ENCODE measurements at places on chromosomes 16 and 17.

- DNase-seq, result no peak
Observed at GRCh38 chr17:33935822-33936221, 319.3 kb upstream of the CCL2 start.

DNA sequence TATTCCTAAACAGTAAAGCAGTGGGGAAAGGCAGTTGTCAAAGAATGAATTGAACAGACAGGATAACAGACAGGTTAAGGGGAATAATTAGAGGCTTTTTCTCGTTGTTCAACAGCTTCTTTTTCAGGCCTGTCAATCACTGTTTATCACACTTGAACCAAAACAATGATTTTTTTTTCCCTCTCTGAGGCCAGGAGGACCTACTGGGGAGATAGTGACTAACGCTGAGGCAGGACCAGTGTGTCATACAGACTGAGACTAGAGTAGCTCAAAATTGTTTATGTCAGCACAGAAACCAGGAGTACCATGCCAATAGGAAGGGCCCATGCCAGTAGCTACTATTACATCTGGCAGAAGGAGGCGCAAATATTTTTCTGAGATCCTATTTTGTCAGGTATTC lies 41.3 kb upstream of the NLK start:
- no peak for DNase-seq

GRCh38 chr17:48456589-48456988 lies 26.6 kb upstream of the SKAP1 start:
- DNase-seq, result peak; percentile 57

GRCh38 chr17:44343510-44344209 lies 1.4 kb upstream of the GRN start:
- DNase-seq, result no peak

- DNase-seq, result no peak
Observed at GRCh38 chr16:50208460-50208931, 55.4 kb downstream of the TENT4B start.

DNA sequence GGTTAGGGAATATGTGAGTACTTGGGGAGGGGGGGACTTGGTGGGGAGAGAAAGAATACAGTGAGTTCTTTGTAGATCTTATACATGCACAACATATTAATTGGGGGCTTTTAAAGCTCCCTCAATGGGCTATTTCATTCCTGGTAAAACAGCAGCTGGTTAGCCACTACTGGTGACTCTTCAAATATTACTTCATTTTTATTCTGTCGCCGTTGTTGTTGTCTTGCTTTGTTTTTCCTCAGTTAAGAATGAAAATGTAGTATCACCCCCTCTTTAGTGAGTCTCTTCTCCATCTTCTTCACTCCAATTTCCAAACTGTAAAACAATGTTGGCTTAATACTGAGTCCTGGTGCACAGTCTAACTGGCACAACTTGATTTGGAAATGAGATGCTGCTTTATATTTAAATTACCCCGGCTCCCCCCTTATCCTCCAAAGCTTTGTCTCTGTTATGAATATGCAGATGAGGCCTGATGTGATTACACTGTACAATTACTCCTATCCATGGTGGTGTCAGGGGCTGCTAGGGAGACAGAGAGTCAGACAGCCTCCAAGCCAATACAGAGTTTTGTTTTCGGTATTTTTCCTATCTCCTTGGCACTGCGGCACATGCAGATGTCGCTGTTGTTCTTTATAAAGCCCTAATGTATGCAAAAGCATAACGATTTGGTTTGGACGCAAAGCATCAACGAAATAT lies 256.9 kb upstream of the PMFBP1 start:
- no peak for DNase-seq

DNA sequence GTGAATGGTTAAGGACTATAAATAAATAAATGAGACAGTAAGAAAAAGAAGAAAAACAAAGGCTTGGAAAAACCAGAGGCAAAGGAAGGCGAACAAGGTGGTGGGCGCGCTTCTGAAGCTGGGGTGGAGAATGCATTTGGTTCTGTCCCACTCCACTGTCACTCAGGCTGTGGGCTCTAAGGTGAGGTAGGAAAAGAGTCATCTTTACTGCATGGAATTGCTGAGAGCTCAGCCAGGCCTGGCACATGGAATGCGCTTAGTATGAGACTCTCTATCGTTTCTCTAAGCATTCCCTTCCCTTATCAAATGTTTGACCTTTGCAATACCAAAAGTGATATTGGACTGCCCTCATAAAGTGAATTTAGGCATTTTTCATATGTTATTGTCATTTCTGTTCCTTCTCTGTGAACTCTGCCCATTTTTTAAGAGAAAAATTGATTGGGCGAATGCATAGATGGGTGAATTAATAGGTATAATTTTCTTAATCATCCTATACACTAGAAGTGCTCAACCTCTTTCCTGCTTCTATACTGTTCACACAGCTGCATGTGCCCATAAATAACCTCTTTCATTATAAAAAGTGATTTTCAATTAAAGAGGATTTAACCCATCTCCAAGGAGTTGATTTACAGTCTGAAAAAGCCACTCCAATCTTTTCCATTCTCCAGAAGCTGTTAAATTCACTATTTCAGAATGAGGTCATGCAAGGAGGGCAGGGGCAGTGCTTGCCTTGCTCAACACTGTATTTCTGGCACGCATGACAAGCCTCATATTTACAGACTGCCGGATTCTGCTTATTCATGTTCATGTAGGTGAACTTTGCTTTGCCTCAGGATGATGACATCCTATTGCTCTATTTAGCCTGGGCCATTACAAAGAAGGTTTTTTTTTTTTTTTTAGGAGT lies 87.7 kb downstream of the MYH10 start:
- no peak for DNase-seq

DNA sequence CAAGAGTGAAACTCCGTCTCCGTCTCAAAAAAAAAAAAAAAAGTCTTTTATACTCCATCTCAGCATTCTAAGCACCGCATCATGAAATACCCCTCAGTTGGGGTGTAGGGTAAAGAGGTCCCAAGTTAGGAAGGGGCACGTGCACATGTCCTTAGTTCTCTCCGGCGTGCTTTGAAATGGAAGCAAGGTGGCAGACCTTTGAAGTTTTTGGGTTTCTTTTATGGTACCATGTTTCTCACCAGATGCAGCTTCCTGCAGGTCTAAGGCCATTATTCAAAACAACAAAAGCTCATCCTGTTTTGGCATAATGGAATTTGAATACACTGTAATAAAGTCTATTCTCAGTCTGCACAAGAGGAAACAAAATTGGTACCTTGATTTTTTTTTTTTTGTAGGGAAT lies 9.6 kb downstream of the EMC8 start:
- no peak for DNase-seq

DNA sequence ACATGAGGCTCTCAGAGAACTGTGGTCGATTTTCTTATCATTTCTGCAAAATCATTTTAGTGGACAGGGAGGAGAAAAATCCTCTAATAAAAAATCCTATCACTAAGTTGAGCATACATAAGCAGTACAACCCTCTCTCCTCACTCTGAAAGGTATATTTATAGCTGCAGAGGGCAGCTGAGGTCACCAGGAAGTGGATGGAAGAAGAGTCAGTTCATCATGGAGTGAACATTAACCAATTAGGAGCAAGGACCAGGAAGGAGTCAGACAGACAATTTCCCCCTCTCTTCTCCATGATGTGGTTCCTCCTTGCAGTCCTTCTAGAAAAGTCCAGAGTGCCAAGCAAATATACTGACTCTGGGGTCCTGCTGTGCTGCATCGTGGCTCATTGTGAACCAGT lies 253.7 kb downstream of the TOX3 start:
- DNase-seq, result no peak

GRCh38 chr17:3960764-3961163 lies 3.5 kb downstream of the ATP2A3 start:
- no peak for DNase-seq

- no peak for DNase-seq
Observed at GRCh38 chr16:4498546-4499195, 22.5 kb downstream of the HMOX2 start.

All from GM23338 (cell line).